ENCODE measurements at places on chromosomes 5 and 9. TPM values are rescaled to one million over a fixed set of nuclear protein-coding genes. Genes with fewer than 3 reads are reported as not detected.

Gene ANKRD34B
- total RNA-seq, result not detected

Gene GPR151
- not detected for total RNA-seq

Gene ECSCR
- total RNA-seq, result 0.29 TPM

Gene DBH
- total RNA-seq, result not detected

Gene MFAP3
- total RNA-seq, result 41.5 TPM

Gene PCDHA10
- total RNA-seq, result 18.6 TPM

All from mesothelial cell of epicardium (in vitro differentiated cells).